Esophagus squamous epithelium (tissue), 5 donors: ENCODE measurements at places on chromosomes 7 and 10.

DNA sequence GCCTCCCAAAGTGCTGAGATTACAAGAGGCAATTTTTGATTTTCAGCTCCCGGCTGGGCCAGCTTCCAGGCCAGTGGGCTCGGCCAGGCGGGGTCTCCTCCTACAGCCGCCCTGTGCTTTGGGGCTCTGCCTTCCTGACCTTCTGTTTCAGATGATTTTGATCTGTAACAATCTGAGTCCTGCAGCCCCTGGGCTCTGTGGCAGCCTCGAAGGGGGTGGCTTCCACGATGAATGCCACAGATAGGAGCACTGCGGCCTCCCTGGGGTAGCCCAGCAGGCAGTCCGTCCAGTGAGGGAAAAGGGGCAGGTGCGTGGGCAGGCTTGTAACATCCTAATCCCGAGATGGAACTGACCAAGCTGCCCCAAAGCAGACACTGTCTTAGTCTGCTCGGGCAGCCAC, 177.5 kb downstream of the DNAJB6 start:
- no peak for DNase-seq

- DNase-seq = no peak
These were observed 108.7 kb downstream of the DIP2C start for GRCh38 chr10:580778-581177.

DNA sequence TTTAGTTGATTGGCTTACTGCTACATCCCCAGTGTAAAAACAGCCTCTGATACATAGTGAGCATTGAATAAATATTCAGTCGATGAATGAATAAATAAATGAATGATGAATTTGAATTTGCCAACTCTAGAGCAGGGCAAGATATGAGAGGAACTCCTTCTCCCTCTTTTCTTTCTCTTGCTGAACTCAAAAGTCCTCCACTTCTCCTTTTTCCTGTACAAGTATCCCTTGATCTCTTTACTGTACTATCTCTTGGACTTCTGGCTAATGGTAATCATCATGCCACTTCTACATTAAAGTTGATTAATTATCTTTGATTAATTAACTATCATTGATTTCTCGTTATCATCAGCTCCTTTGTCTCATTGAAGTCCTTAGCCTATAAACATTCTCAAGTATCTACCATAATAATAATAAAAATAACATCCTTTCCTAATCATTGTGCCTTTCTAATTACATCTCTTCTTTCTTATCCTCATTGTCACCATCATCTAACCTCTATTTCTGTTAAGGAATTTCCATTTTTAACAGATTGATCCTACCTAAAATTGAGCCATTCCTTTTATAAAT, 10.6 kb downstream of the CPED1 start:
- no peak for DNase-seq

- no peak for DNase-seq
These were observed 215.7 kb downstream of the BAMBI start for GRCh38 chr10:28892818-28893547.

GRCh38 chr7:77933394-77933793, 134.8 kb downstream of the PHTF2 start:
- no peak for DNase-seq

- DNase-seq = no peak
These were observed 30.0 kb downstream of the CLDN12 start for GRCh38 chr7:90433221-90433620.

DNA sequence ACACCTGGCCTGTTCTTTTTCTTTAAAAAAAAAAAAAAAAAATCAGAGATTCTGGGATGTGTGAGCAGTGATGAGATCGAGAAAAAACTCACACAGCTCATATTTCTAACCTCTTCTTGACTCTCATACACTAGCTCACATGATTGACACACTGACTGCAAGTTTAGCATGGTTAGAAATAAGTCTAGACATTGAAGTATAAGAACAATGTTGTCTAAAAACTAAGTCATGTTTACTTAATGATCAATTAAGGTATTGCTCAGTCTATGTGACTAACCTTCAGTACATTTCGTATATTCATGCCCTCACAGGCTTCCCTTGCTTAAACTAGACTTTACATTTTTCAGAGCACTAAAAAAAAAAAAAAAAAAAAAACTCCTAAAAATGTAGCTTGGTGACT, 775.1 kb downstream of the GATA3 start:
- DNase-seq = no peak

GRCh38 chr7:37545619-37546534, 97.2 kb upstream of the ELMO1 start:
- DNase-seq = no peak

- DNase-seq = no peak
These were observed 174.3 kb upstream of the PITRM1 start for GRCh38 chr10:3346851-3347250.

DNA sequence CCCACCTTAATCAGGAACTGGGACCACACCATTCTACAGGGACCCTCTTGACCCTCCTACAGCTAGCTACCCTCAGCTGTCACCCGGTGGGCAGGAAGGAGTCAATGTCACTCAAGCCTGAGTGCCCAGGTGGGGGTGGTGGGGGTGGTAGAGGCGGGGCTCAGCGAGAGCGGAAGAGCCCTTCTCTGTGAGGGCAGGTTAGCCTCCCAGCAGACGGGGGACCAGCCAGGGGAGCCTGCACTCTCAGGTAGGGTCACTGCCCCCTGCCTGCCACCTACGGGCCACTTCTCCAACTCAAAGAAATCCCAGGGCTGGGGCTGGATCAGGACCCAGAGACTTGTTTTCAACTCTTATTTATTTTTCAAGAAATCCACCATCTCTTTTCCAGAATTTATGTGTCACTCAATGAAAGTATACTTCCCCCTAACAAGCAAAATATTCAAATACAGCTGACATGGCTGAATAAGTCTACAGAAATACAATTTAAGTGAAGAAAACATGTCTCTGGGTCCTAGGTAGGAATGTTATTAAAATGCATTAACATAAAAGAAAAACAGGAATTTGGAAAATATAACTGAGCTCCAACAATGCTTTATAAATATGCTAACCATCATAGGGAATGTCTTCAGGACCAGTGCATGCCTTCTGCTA, 63.4 kb upstream of the DDC start:
- no peak for DNase-seq

DNA sequence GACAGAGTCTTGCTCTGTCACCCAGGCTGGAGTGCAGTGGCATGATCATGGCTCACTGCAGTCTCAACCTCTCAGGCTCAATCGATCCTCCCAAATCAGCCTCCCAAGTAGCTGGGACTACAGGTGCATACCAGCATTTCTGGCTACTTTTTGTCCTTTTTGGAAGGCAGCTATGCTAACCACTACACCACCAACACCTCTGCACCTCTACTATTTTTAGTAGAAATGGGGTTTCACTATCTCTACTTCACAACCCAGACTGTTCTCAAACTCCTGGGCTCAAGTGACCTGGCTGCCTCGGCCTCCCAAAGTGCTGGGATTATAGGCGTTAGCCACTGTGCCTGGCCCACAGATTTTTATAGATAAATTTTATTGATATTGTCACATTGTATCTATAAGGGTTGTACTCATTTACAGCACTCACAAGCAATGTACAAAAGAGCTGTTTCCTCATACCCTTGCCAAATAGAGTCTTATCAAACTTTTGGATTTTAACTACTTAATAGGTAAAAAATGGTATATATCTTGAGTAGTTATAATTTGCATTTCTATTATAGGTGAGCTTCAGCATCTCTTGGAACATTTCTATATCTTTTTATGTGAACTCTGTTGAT, 23.7 kb downstream of the PRR15 start:
- no peak for DNase-seq

DNA sequence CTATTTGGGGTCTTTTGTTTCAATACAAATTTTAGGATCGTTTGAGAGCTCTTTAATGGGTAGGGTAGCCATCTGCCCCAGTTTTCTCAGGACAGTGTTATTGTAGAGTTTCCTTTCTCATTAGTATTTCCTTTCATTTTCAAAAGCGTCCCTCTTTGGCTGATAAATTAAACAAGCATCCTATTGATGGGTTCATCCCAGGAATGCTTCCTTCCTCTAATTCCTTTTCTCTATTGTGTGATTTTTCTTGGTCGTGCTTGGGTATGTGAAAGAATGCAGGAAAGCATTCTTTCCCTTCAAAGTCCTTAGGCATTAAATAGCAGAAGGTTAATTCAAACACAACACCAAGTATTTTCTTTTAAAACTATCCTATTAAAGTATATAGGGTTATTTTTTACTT, 14.0 kb downstream of the SLC13A1 start:
- DNase-seq = no peak

- no peak for DNase-seq
These were observed 44.2 kb upstream of the PTER start for GRCh38 chr10:16392531-16393069.

- no peak for DNase-seq
These were observed 181.6 kb downstream of the SND1 start for GRCh38 chr7:127833641-127834040.

DNA sequence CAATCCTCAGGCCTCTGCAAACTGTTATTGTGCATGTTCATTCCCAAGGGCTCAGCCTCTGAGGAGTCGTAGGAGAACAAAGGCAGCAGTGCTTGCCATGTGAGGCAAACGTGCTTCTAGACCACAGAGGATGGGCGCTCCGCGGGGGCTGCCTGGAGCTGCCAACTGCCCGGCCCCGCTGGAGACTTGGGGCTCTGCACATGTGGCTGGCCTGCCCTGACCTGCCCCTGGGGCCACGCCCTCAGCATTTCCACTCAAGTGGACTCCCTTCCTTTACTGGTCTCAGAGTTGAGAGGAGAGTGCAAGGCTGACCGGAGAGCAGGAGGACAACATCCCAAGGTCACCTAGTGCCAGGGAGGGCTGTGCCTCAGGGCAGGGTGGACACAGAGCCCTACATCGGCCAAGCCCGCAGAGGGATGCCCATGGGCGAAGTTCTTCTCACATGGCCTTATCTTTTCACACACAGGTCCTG, 222.3 kb upstream of the ZNF32 start:
- DNase-seq = no peak

GRCh38 chr7:12866207-12866606, 178.8 kb downstream of the ARL4A start:
- no peak for DNase-seq

- no peak for DNase-seq
These were observed 48.5 kb downstream of the SMKR1 start for GRCh38 chr7:129550693-129551360.

DNA sequence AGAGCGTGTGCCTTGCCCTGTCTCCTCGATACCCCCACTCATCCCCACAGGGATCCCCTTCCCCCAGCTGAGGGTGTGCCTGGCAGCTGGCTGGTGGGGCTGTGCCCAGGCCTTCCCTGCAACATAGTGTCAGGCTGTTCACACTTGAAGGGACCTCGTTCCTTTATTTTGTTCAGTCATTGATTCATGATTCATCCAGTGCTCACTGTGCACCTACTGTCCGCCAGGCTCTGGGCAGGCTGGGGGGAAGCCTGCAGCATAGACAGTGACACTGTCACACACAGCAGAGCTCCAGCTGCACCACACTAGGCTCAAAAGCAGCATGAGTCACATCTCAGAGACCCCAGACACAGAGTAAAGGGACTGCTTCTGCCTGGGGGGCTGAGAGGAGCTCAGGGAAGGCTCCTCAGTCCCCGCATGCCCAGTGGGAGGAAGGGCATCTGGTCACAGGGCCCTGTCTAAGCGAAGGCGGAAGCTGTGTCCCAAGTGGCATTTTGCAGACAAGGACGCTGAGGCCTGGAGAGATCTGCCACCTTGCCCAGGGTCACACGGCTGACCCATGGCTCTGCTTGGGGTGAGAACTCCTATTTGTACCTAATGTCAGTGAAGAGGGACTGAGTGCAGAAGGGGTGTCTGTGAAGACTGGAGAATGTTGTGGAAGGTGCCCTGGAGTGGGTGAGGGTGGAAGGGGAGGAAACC, 27.9 kb downstream of the CDH23 start:
- no peak for DNase-seq

GRCh38 chr7:39811161-39811614, 138.9 kb upstream of the CDK13 start:
- no peak for DNase-seq

- DNase-seq = no peak
These were observed 8.2 kb downstream of the EGFR start for GRCh38 chr7:55026867-55027490.

- DNase-seq = no peak
These were observed 47.2 kb upstream of the GPR37 start for GRCh38 chr7:124812764-124813163.

DNA sequence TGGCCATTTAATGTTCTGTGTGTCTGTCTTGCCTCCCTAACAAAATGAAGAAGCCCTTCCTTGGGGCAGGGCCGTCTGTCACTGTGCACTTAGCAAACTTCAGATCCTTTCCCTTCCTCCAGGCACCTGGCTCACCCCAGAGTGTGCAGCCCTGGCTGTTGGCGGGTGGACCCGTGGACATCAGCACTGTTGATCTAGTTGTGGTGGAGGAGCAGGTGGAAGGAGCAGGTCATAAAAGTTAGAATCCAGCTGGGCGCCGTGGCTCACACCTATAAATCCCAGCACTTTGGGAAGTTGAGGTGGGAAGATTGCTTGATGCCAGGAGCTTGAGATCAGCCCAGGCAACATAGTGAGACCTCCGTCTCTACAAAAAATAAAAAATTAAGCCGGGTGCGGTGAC, 12.7 kb downstream of the RAB19 start:
- DNase-seq = no peak

DNA sequence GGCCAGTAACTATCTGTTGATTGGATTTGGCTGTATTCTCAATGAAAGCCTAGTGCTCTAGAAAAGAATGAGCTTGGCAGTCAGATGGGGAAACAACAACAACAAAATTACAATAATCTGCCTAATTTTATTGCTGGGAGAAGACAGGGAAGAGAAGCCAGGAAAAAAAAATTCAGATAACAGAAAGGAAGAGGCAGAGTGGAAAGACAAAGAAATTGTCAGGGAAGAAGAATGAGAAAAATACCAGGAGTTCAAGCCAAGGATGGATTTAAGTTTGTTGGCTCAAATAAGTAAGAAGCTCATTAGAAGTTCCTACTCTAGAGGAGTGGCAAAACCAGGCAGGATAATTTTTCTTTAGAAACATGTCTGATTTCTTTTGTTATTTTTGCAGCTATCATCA, 45.9 kb upstream of the PRKG1 start:
- no peak for DNase-seq

GRCh38 chr10:127578961-127579305, 29.8 kb downstream of the NPS start:
- no peak for DNase-seq

- DNase-seq = no peak
These were observed 35.8 kb downstream of the GBX1 start for GRCh38 chr7:151131592-151132293.

GRCh38 chr7:50661345-50662040, 96.3 kb upstream of the DDC start:
- DNase-seq = no peak
